AG08395 (cell line): ENCODE measurements at places on chromosomes 7 and 10.
A peak's percentile ranks its signal among the peaks of the same experiment; 100 is the strongest.

GRCh38 chr7:100169147-100169850, 882 bp upstream of the GAL3ST4 start:
- DNase-seq = no peak

DNA sequence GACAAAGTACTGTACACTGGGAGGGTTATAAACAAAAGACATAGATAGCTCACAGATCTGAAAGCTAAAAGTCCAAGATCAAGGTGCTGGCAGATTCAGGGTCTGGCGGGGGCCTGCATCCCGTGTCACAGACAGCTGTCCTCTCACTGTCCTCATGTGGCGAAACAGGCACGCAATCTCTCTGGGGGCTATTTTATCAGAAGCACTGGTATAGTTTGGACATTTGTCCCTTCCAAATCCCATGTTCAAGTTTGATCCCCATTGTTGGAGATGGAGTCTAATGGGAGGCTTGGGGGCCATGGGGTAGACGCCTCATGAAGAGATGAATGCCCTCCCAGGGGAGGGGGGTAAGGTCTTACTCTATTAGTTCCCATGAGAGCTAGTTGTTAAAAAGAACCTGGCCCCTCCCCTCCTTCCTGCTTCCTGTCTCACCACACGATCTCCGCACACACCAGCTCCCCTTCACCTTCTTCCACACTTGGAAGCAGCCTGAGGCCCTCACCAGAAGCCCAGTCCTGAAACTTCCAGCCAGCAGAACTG, 72.5 kb upstream of the UCN3 start:
- DNase-seq = no peak

GRCh38 chr10:35492386-35493195, 112.5 kb upstream of the GJD4 start:
- DNase-seq = no peak

DNA sequence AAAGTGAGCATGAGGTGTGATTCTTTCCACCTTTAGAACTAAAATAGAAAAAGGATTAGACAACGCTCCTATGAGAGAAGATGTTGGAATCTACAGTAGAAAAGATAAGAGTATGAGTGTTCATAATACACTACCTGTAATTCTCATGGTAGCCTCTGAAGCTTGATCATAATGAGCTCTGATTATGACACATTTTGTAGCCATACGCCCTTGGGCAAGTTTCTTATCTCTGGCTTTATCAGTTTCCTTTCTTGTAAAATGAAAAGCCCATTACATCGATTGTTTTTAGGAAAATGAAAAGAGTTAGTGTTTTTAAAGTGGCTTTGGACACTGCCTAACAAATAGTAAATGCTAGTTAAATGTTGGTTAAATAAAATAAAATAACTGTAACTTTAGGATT, 22.4 kb upstream of the PRSS58 start:
- no peak for DNase-seq

- DNase-seq = no peak
These were observed 453 bp downstream of the SFMBT2 start for GRCh38 chr10:7410301-7410861.

- DNase-seq = no peak
These were observed 17.8 kb upstream of the SLC18A2 start for GRCh38 chr10:117222976-117223692.

DNA sequence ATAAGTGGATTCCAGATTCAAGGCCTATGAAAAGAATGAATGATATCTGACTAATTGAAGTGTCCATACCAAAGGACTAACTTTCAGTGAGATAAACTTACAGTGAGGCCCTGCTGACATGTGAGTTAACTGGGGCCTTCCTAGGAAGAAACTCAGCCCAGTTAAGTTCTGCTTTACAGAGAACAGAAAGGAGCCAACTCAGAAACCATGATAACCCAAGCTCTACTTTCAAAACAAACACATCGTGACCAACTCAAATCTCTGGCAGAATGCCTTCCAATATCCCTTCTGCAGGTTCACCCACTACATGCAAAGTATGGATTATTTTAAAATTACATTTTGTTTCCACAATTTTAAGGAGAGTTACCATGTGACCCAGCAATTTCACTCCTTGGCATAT, 75.8 kb upstream of the MRLN start:
- DNase-seq = no peak

- DNase-seq = no peak
These were observed 8.8 kb downstream of the STK17A start for GRCh38 chr7:43591558-43592180.

DNA sequence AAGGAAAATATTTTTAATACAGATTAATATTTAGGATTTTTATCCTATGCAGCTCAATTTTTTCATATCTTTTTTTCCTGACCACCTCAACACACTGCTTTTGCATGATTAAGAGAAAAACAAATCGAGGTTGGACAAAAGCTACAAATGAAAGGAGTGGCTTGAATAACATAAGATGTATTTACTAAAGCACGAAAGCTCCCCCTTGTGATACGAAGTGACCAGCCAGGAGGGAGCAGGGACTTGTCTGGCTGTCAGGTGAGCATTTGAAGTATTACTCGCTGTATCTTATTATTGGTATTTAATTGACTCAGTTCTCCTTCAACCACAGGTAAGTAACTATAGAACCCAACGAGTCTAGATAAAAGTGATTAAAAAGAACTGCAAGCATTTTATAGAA, 265.2 kb upstream of the PHF14 start:
- no peak for DNase-seq

DNA sequence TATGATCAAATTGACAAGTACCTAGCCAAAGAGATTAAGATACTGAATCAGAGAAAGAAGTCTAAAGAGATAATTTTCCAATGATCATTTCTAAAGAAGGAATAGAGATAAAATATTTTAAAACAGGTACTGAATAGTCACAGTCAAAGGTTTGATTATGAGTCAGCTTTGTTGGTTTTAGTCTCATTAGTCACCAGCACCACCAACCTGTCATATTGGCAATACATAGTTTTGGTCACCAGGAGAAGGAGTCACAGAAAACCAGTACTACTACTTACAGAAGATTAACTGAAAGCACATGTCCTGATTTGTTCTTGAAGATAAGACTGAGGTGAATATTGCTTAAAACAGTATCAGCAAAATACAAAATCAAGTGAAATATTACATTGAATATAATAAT, 34.6 kb downstream of the ZEB1 start:
- peak; percentile 44 for DNase-seq

DNA sequence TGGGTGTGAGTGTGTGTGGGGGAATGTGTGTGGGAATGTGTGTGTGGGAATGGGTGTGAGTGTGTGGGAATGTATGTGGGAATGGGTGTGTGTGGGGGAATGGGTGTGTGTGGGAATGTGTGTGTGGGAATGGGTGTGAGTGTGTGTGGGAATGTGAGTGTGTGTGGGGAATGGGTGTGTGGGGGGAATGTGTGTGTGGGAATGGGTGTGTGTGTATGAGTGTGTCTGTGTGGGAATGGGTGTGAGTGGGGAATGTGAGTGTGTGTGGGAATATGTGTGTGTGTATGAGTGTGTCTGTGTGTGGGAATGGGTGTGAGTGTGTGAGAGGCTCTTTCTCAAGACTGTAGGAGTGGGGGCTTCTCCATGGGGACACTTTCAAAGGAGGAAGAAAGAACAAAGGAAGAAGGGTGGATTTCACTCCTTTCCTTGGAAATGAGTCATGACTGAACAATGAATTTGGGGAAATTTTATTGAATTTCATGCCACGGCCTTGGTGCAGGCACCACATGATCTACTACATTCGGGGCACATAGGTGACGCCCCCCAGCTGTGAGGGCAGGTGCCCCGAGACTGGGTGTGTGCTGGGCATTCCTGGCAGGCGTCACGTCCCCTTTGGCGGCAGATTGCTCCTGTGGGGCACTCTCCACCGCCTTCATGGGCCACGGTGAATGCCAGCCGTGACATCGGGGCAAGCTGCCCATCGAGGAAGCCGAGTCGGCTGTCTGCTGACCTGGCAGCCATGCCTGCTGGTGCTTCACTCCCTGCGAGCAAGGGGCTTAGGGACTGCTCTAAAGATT, 88.8 kb upstream of the INSIG1 start:
- peak; percentile 53 for DNase-seq

GRCh38 chr10:131748191-131748590, 152.6 kb upstream of the PPP2R2D start:
- no peak for DNase-seq

DNA sequence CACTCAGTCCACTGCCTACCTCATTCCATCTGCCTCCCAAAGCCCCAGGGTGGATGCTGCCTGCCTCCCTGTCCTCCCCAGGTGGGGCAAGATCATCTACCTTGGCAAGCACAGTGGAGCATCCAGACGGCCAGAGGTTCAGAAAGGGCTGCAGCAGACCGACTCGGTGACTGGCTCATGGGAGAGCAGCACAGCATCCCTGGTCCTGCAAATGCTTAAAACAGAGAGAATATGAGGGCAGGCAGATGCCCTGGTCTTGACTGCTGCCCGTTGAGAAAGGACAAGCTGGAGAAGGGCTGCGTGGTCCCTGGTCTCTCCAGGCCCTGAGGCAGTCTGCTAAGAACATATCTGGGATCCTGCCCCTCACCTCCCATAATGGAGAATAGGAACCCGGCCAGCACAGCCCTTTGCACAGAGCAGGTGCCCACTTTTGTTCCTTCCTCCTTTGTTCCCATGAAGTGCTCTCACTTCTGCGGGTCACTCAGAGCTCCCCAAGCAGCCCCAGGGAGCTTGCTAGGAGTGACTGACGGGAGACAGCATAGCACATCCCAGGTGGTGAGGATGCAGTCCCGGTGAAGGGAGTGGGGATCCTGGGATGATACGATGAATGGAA, 1.4 kb downstream of the HPS1 start:
- no peak for DNase-seq

- DNase-seq = no peak
These were observed 29.7 kb downstream of the TMEM270 start for GRCh38 chr7:73890555-73891147.

- no peak for DNase-seq
These were observed 16.3 kb upstream of the CYREN start for GRCh38 chr7:135186841-135187253.

DNA sequence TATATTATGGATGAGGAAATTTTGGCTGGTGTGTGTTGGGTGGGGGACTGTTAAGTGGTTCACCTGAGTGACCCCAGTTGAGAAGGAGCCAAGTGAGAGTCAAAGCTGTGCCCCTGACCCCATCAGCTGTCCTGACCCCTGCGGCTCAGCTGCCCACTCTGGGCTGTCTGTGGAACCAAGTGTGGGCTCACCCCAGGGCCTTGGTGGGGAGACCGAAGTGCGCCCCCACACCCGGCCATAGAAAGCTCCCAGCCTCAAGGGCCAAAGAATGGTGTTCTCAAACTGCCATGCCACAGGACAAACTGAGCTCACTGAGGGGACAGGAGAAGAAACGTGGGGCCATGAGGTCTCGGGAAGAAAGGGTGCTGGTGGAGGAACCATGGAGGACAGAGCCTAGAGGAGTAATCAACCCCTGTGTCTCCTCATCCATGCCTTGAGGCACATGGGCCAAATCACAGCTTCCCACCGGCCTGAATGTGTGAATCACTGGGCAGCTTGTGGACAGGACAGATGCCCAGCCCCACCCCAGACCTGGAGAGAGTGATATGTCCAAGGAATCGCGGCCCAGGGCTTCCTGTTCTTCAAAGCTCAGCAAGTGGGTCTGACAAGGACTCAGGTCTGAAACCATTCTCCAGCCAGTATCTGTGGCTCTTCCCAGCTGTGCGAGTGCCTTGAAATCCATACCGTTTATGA, 86.2 kb upstream of the CACUL1 start:
- DNase-seq = no peak

DNA sequence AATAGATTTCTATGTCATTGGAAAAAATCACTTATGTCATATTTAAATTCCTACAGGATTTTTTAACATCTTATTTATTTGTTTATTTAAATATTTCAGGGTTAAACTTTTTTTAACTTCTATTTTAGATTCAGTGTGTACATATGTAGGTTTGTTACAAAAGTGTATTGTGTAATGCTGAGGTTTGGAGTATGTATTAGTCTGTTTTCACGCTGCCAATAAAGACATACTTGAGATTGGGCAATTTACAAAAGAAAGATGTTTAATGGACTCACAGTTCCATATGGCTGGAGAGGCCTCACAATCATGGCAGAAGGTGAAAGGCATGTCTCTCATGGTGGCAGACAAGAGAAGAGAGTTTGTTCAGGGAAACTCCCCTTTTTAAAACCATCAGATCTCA, 65.4 kb downstream of the MGAM2 start:
- DNase-seq = no peak

GRCh38 chr10:125016611-125017202, 74.8 kb downstream of the ZRANB1 start:
- no peak for DNase-seq

DNA sequence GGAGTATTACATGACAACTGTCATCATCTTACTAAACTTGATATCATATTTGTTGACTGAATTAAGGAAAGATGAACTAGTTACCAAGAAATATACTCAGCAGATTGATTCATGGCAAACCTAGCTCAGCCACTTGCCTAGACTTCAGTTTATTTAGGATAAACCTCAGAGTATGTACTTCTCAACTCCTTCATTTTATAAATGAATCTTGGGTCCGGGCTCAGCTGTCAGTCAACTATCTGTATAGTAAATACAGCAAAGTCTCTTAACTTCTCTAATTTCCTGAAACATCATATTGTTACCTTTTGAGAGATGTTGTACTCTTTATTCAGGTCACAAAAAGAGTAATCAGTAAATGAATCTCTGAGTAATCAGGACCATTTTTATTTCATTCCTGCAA, 211.0 kb upstream of the KLF14 start:
- DNase-seq = no peak

DNA sequence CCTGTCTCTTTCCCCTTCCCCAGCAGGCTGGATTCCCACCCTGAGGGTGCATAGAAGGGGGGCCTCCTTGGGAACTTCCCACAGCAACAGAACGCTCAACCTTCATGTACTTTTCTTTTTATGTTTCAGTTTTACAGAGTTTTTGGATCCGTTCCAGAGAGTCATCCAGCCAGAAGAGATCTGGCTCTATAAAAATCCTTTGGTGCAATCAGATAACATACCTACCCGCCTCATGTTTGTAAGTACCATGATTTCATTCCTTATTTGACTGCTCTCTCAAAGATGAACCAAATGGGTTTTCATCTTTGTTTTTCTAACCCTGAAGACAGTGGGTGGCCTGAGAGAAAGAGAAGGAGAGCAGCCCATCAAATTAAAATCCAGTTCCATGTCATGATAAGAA, 46.7 kb downstream of the PLPP4 start:
- DNase-seq = no peak

- DNase-seq = no peak
These were observed 191.8 kb downstream of the HTR7 start for GRCh38 chr10:90665905-90666662.

DNA sequence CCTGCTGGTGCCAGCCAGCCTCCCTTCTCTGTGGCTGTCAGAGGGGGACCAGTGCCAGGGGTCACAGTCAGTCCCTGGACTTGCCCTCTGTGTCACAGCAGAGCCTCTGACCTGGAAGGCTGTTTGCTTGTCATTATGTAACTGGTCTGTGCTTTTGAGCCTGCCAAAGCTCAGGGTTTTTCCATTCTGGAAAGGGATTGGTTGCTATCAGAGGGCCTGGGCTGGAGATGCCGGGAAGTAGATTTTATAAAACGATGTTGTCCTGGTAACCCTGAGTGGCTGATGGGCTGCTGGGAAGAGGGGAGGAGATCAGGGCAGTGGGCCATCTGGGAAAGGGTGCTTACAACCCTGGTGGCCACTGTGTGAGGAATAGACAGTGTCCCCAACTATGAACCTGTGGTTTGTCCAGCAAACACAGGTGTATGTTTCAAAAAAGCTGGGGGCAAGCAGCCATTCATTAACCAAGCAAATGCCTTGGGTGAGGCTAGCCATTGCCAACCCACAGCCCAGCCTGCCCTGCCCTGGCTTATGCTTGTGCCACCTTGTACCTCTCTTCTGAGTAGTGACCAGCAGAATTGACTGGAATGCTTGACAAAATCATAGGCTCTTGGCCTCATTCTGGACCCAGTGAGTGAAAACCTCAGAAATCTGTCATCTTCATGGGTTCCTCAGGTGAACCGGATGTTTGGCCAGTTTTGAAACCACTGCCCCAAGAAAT, 21.6 kb downstream of the SFTPD start:
- no peak for DNase-seq
